ENCODE measurements at places on chromosomes 11 and 22.

DNA sequence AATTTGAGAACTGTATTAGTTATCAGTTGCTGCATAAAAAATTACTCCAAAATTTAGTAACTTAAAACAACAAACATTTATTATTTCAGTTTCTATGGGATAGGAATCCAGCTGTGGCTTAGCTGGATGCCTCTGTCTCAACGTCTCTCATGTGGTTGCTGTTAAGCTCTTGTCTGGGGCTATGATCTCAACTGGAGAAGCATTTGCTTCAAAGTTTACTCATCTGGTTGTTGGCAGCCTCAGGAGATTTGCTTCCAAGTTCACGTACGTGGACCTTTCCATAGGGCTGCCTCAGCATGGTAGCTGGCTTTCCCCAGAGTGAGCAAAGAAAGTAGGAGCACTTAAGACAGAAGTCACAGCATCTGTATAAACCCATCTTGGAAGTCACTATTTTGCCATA lies 144.9 kb upstream of the SESN3 start:
- DNase-seq, result no peak

GRCh38 chr11:114232400-114233059 lies 63.7 kb upstream of the NNMT start:
- no peak for DNase-seq

DNA sequence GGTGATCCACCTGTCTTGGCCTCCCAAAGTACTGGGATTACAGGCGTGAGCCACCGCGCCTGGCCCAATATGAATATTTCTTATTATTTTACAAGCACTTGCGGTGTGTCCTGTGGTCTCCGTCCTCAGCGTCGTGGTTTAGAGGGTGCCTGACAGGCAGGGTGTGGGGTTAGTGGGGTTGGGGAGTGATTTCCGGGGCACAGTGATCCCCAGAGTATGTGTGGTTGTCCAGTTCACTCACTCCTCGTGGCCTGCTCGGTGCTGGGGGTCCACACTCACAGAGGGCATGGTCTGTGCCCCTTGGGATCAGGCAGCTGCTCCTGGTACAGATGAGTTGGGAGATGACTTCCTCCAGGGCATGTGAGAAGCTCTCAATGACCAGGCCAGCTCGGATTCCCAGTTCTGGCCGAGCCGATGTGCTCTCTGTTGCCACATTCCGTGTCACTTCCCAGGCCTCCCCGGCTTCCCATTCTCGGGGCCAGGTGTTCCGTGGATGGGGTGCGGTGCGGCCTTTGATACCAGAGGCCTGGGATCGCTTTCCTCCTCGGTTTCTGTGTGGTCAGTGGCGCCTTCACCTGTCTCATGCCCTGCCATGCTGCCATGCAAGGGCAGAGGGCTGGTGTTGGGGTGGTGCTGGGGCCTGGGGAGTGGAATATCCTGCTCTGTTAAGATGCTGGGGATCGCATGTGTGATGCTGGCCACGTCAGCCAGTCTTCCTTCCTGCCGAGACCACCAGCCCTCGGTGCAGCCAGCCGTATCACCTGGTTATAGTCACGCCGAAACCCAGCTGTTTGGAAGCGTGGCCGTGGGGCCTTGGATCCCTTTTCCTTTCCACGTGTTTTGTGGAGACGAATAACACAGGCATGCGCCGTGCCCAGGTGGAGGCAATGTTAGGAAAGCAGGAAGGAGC lies 39.6 kb downstream of the PARVB start:
- no peak for DNase-seq

DNA sequence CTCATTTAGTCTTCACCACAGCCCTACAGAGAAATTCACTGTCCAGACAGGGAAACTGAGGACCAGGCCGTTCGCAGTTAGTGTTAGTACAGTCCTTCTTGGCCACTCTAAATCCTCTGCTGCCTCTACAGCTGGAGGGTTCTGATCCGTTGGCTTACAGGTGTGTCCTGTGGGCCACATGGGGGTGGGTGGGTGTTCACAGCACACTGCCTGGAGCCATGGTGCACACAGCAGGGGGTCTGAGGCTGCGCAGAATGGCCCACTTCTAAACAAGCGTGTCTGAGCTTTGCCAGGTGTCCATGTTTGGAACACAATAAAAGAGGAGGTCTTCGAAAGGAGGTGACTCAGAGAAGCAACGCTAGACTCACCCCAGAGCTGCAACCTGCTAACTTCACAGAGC lies 249.0 kb downstream of the ST3GAL4 start:
- DNase-seq, result no peak

DNA sequence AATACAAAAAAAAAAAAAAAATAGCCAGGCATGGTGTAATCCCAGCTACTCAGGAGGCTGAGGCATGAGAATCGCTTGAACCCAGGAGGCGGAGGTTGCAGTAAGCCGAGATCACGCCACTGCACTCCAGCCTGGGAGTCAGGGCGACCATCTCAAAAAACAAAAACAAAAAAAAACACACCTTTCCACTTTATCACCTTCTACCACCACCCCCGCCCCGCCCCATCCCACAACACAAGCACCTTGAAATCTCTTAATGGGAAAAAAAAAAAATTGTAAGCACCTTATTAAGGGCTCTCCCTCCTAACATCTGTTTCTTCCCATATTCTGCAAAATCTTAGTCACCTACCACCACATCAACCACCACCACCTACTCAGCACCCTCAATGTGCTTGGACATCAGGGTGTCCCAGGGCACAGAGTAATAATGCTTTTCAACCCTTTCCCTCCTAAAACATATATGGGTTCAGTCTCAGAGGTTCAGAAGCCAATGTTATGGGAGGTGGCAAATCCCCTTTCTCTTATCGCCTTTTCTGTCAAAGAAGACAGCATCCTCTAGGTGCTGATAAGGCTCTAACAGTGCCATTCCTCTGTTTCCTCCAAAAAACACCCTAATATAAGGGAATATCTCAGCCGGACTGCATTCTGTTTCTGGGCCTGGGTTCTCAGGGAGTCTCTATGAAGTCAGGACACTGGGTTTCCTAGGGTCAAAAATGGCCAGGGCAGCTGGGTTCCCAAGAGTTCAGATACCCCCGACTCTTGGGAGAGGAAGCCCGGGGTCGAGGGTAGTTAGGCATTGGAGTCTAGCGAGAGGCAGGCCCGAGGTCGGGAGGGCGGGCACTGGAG lies 718 bp downstream of the INTS5 start:
- DNase-seq, result no peak

GRCh38 chr22:30094804-30095203 lies 14.5 kb downstream of the HORMAD2 start:
- no peak for DNase-seq

DNA sequence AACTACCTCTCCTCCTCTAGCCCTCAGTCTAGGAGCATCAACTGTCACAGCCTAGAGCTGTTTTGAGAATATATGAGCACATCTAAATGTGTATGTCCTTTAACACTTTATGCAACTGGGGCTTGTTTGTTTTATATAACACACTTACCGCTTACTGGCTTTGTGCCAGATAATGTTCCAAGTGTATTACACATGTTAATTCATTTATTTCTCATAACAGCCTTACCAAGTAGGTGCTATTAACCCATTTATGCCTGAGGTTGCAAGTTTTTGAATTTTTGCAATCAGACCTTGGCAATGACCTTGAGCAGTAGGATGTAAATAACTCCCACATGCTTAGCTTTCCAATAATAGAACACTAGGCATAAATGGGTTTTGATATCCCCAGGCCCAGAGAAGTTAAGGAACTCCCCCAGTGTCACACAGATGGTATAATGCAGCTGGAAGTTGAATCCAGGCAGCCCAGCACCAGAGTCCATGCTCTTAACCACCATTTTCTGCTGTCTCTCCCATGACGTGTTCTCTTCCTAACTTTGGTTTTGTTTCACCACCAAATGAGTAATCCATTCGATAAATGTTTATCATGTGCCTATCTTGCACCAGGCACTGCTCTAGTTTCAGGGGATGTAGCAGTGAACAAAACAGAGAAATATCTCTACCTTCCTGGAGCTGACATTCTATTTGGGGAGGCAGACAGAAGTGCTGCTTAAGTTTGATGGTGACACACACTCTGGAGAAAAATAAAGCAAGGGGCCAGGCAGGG lies 23.1 kb downstream of the PRDM11 start:
- no peak for DNase-seq

DNA sequence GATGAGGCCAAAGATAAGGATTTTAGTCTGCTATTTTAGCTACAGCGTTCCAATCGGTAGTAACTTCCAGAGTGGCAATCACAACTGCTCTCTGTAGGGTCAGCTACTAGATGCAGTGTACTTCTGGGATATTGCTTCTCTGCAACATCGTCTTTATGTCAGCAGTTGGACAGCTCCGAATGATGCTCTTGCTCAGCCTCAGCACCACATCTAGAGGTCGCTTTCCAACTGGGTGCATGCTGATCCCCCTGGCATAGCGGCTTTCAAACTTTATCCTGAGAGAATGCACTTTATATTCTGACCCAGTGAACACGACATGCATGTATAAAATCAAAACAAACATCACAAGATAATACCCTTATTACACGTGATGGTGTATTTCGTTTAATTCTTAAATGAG lies 219.6 kb downstream of the C11orf87 start:
- DNase-seq, result no peak

DNA sequence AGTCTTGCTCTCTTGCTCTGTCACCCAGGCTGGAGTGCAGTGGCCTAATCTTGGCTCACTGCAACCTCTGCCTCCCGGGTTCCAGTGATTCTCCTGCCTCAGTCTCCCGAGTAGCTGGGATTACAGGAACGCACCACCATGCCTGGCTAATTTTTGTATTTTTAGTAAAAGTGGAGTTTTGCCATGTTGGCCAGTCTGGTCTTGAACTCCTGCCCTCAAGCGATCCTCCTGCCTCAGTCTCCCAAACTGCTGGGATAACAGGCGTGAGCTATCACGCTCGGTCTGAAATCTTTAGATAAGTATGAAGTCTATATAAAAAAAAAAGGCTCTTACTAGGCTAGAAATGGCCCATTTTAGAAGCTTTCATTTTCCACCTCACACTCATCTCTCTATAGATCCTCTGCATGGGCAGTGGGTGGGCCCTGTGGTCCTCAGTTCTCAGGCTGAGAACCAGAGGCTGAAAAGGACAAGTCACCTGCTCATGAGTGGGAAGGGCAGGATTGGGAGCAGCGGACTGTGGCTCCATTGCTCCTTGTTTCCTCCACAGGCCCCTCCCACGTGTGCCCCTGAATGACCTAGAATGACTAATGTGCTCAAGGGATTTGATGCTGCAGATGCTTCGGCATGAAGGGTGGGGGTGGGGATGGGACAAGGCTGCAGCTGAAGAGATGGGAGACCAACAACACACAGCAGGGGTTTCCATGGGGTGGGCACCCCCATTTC lies 19.8 kb upstream of the PRAME start:
- no peak for DNase-seq

DNA sequence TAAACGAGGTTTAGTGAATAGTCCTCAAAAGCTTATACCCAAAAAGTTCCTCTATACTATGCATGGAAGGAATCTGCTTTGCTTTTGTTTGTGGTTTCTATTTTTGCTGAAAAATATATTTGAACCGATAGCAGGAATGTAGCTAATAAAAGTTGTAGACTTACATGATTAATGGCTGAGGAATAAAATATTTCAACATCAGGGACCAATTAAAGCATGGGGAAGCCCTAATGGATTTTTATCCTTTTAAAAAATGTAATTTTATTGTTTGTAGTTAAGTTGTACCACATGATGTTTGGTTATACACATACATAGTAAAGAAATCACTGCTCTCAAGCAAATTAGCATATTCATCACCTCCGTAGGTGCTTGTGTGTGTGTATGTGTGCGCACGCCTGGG lies 295.3 kb upstream of the CNTN5 start:
- no peak for DNase-seq

DNA sequence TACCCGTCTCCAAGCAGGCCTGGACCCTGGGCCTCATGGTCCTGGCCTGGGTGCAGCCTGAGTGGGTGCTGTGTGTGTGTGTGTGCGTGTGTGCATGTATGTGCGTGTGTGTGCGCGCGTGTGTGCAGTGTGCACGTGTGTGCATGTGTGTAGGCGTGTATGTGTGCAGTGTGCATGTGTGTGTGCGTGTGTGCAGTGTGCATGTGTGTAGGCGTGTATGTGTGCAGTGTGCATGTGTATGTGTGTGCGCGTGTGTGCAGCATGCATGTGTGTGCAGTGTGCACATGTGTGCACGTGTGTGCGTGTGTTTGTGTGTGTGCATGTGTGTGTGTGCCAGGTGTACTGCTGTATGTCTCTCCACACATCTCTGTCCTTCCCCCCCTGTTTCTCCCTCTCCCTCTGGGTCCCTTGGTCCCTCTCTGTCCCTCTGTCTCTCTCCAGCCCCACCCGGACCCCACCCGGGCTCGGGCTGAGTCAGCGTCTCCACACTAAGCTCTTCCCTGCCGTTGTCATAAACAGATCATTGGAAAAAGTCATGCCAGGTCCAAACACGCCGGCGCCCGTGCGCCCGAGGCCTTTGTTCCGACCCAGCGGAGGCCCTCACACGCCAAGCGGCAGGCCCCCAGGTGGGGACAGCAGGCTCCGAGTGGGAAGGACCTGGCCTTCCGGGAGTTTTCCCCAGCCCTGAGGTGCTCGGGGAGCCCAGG lies 34.0 kb downstream of the WNT7B start:
- no peak for DNase-seq

- DNase-seq, result no peak
Observed at GRCh38 chr11:25562417-25562816, 769.5 kb upstream of the ANO3 start.

GRCh38 chr22:44686873-44687600 lies 15.0 kb upstream of the PRR5 start:
- no peak for DNase-seq

DNA sequence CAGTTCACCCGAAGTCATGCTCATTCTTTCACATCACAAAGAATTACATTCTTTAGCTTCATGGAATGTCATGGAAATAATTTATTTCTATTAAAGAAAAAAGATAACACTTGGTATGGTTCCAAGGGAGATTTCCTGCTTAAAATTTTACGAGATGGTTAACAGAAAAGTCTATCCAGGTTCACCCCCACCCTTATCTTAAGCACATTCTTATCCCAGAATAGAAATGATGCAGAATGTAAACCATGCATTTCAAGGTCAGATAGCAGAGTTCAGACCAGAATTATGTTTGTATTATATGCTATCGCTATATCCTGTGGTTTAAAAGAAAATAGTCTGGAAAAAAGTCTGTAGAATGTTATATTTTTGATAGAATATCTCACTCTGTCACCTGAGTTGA lies 58.7 kb downstream of the GAS2 start:
- no peak for DNase-seq

GRCh38 chr22:48566741-48567140 lies 1260.9 kb downstream of the BRD1 start:
- DNase-seq, result no peak

Data from stimulated activated CD8-positive, alpha-beta memory T cell treated with anti-CD3 and anti-CD28 coated beads, Interleukin-2, amount 100 ng/mL, for 48 hours (primary cell).